ENCODE measurements at places on chromosomes 4 and X. TPM values are rescaled to one million over a fixed set of nuclear protein-coding genes. Genes with fewer than 3 reads are reported as not detected.

DNA sequence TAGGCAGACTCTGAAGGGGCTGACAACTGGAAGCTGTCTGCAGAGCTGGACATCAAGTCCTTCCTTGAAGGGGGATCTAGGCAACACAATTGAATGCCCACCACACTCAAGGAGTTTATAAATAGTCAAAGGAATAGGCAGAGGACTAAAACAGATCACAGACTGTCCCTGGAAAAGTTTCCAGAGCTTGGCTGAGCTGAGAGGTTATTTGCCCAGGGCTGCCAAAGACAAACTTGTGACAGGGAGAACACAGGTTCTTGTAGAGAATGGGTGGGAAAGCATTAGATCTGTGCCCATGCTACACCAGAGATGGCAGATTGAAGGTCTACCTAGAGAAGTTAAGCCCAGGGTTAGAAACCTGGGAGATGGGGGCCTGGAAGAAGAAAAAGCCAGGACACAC, 344.6 kb downstream of the MID1IP1 start:
- no peak for DNase-seq

- DNase-seq = no peak
Observed at GRCh38 chrX:24424948-24425347, 40.1 kb upstream of the PDK3 start.

LGI2 gene
- total RNA-seq = not detected

GRCh38 chrX:53422861-53423306, at the start of gene RIBC1:
TSS of gene RIBC1 (plus strand) at chrX:53422873. CDS start at chrX:53426277, 3,404 bp downstream.
- no peak for DNase-seq

SATL1 gene
- not detected for total RNA-seq

GRCh38 chr4:2044542-2045517, 14.3 kb upstream of the NAT8L start:
- DNase-seq = no peak

ATP8A1 gene
- 0.69 TPM for total RNA-seq

HSFX2 gene
- 0.70 TPM for total RNA-seq

- no peak for DNase-seq
Observed at GRCh38 chr4:30443289-30443688, 276.9 kb upstream of the PCDH7 start.

GRCh38 chrX:148930206-148930729, 429.9 kb downstream of the AFF2 start:
- no peak for DNase-seq

GRCh38 chr4:152979731-152980330, 43.7 kb downstream of the FHDC1 start:
- DNase-seq = no peak

GRCh38 chr4:55979562-55979961, 30.8 kb downstream of the CEP135 start:
- DNase-seq = no peak

DNA sequence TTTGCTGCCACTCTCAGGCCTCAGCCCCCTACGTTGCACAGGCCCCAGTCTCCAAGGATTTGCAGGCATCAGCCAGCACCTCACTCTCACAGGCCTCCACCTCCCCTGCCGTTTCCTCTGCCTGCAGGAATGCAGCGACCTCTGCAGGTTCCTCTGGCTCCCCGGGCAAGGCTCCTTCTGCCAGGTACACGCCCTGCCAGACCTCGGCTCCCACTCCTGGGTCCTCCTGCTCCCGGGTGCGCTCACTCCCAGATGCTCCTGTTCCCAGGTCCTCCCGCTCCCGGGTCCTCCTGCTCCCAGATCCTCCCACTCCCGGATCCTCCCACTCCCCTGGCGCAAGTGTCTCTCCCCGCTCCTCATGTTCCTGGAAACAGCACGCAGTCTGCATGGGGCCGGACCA, 144.4 kb upstream of the RADX start:
- no peak for DNase-seq

DNA sequence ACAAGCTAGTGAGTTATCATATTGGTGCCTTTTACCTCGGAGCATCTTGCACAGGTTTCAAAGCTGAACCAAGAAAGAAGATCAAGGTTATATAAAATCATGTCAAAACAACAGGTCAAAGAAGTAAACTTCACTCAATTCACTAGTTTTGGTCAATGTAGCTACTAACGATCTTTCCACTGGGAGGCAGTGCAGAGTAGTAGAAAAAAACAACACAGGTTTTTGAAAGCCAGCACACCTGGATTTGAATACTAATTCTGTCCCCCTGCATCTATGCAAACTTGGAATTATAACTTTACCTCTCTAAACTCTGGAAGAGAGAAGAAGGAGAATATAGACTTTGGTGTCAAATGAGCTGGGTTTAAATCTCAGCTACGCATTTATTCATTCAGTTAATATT, 266.1 kb downstream of the GRIA3 start:
- peak; percentile 46 for DNase-seq

DOCK11 gene
- total RNA-seq = 0.23 TPM

ARX gene
- not detected for total RNA-seq

DNA sequence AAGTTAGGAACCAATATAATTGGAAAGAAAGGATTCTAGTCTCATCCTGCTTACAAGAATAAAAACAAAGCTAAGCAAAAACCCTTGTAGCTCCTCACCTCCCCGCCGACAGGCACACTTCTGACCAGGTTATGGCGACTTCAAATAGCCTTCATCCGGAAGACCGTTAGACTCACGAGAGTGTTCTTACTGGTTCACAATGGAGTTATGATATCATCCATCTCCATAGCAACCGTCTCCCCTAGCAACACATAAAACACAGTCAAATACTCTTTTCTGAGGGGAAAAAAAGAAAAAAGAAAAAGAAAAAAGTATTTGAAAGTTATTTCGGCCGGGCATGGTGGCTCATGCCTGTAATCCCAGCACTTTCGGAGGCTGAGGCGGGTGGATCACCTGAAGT, at the start of gene IL13RA2:
TSS of gene IL13RA2 (minus strand) at position 162 of the 400 bp plus-strand sequence. CDS start 347 bp downstream, outside the sequence.
- DNase-seq = no peak

GRCh38 chr4:41873380-41874295, 61.6 kb upstream of the TMEM33 start:
- DNase-seq = no peak

TREX2 gene
- 9.8 TPM for total RNA-seq

DNA sequence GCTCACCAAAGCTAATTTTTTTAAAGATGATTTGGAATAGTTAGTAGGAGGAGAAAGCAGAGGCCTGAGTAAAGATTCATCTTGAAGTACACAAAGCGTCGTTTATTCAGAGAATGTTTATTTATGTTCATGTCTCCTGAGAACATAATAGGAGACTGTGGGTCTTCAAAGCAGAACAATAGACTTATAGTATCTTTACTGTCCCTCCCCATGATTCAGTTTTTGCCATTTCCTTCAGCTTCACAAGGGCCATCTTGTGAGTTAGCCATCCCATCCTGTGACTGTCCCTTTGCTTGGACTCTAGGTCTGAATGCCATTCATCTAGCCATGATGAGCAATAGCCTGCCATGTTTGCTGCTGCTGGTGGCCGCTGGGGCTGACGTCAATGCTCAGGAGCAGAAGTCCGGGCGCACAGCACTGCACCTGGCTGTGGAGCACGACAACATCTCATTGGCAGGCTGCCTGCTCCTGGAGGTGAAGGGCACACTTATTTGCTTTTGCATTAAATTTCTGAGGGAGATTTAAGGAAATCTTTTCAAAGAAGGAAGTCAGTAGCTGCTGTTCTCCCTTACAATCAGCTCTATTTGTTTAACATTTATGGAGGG, 105.8 kb downstream of the NFKB1 start:
- no peak for DNase-seq

HSPA4L gene
- total RNA-seq = 8.1 TPM

DNA sequence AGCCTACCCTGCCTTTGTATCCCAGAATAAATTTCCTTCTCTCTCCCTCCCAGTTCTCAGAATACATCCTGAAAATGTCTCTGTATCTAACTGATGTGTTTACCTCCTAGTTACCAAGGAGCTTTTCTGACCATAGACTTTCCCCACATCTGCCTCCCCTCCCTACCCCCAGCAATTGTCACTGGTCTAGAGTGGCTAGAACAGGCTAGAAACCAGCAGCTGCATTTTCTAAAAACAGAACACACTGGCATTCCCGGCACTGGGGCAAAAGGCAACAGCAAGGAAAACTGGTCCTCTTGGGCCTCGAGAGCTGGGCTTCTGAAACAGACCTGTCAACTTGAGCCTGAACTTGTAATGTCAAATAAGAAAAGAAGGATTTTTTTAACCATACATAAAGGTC, 16.4 kb downstream of the TASL start:
- DNase-seq = no peak

DNA sequence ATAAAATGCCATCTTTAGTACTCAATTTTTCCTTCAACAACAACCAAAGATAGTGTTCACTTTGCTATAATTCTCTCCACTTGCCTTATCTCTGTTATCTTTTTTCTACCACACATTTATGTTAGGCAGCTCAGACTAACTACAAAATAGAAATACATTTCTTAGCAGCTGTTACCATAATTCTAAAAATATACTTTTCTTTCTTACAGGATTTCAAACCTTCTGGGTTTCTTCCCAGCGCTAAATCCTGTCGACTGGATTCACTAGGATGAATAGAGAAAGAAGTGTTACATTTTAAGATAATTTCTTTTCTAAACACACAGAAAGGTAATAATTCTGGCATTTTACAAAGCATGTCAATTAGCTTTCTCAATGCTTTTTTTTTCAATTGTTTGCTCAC, 105.5 kb upstream of the GK2 start:
- DNase-seq = no peak

DNA sequence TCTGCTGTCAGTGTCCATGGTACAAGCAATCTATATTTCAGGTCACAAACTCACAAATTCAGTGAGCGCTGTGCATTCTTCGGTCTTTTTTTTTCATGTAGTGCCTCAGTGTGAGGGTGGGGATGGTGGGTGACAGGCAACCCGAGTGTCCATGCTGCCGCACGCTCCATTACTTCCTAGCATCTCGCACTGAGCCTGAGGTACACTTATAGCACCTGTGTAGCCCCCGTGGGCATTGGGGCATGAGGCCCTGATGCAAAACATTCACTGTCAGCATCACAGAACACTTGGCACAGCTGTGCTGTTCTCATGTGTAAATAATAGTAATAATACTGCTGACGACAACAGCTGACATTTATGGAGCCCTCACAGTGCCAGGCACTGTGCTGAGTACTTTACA, 31.6 kb downstream of the EVC2 start:
- DNase-seq = no peak

ZCCHC18 gene
- total RNA-seq = not detected

DNA sequence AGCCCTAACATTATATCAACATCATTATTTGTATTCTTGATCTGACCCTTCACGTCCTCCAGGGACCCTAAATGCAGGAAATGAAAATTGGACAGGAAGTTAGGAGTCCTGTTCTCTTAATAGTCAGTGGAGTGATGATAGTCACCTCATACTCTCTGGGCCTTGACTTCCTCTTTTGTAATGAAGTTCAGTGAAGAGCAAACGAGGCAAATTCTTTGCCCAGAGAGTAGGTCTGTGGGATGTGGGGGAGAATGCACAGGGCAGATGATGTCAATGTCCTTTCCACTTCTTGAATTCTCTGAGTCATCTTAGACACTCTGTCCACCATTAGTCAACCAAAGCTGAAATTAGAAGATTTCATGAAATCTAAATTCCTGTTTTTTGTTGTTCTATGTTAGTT, 17.1 kb upstream of the GPRIN3 start:
- DNase-seq = no peak

- no peak for DNase-seq
Observed at GRCh38 chrX:18964901-18965300, 19.0 kb downstream of the PHKA2 start.
